ENCODE measurements at places on chromosomes 1 and 21.

DNA sequence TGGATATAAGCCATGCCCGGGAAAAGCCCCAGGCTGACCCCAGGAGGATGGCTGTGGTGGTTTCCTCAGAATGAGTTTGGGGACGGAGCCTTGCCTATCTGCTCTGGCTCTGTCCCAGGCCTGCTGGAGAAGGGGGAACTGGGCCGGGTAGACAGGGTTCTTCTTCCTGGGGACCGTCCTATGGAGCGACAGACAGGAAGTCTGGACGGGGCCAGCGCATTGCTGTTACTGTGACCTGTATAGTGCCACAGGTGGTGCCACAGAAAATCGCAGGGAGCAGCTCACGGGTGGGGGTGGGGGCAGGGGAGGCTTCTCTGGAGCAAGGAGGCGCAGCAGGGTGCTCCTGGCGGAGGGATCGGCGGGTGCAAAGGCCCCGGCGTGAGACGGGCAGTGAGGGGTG is 36.4 kb downstream of the CFAP74 start:
- DNase-seq, result no peak

DNA sequence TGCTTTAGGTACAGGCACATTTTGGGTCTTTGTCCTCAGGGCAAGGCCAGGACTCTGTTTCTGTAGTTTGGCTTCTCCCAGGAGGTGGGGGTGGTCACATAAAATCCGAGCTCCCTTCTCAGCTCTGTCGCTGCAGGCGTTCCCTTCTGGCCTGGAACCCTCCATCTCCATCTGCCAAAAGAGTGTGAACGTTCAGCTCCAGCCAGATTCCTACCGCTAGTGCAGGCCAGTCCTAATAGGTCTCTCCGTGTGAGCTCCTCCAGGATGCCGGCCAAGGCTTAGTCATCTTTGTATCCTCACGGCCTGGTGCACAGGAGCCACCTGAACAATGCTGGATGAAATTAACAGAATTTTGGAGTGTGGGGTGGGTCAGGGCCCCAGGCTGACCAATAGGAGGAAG is 19.9 kb upstream of the KCNA10 start:
- no peak for DNase-seq

GRCh38 chr1:12600880-12601633 is 17.0 kb downstream of the DHRS3 start:
- no peak for DNase-seq

DNA sequence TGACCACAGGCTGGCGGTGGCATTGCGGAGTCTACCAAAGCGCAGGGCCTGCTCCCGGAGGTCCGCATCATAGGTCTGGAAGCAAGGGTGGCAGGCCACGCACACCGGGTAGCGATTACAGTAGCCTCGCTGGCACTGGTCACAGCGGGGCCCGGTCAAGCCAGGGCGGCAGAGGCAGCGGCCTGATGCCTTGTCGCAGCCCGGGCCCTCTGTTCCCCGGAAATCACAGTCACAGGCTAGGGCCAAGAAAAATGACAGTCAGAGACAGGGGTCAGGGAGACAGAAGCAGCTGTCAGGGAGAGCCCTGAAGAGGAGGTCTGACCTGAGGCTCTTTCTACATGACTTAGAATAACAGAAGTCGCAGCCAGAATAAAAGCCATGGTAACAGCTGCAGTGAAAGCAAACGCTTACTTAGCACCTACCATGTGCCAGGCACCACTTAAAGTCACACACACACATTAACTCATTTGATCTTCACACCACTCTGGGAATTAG is 26.4 kb downstream of the LAMB3 start:
- no peak for DNase-seq

GRCh38 chr1:27713139-27713725 is 12.5 kb upstream of the FAM76A start:
- no peak for DNase-seq

DNA sequence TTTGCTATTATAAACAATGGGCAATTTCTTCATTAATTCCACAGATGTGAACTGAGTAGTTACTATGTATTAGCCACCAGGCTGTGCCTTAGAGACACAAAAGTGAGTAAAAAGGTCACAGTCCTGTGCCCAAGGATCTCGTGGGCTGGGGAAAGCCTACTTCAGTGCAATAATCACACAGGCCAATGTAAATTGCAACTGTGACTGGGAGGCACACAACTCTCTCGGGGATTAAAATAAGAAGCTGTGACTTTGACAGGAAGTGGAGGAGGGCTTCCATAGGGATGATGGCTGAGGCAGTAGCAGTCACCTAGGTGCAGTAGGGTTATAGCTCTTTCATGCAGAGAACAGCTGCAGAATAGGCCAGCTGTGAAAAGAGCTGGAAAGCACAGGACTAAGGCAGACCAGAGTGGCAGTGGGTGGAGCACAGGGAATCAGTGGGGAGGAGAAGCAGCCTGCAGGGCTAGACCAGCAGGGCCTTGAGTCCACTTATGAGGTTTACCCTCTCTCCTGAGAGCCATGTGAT is 121.9 kb downstream of the MAB21L3 start:
- DNase-seq, result no peak

DNA sequence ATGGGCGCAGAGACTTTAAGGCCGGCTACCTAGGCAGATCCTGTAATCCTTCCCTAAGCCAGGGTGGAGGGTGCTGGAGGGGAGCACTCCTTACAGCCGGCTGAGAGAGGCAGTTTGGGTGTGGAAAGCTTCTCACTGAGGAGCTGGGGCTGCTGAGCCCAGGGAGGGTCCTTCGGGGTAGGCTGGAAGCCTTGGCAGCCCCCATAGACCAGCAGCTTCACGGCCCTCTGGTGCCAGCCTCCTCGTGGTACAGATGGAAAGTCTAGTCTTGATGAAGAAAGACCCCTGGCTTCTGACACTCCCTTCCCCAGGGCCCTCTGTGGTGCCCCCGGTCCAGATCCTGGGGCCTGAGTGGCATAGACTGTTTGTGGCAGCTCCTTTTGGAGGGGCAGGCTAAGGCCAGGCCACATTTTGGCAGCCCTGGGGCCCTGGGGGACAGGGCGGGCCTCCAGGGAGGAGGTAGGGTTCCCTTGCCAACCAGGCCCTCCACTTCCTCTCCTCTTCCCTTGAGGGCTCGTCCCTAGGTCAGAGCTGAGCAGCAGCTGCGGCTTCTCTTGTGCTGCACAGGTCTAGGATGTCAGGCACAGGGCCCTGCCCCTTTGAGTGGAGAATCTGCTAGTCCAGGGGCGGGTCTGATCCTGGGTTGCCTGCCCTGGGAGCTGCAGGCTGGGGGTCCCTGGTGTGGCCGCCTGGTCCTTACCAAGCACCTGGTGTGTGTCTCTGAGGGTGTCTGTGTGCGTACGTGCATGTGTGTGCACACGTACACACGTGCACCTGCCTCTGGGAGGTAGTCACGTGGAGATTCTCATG is 4.8 kb downstream of the AMPD2 start:
- DNase-seq, result no peak

DNA sequence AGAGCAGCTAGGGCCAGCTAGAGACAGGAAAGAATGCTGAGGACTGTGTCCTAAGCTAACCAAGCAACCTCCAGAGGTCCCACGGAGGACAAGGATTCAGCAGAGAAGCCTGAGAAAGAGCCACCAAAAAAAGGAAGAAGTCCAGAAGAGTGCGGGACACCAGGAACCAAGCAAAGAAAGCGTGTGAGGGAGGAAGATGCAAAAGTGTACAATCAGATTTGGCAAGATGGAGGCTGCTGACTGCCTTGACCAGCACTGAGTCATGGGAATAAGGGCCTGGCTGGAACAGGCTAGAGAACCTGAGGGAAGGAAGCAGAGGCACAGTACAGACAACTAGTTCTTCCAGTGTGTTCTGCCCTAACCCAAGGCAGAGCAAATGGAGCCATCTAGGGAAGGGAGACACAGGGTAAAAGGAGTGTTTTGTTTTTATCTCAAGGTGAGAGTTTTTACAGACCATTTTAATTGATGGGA is 18.5 kb downstream of the TP53BP2 start:
- no peak for DNase-seq

DNA sequence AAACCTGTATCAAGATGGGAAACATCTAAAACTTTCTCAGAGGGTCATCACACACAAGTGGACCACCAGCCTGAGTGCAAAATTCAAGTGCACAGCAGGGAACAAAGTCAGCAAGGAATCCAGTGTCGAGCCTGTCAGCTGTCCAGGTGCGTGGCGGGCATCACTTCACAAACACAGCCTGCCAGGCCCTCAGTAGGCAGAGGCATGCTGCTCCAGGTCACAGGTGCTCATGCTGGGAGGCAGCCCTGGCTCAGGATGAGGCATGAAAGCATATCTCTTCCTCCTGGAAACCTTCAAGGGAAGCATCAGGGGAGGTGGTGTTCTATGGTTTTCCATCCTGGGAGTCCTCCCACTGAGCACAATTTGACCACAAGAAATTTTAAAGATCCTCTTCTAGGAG is 6.3 kb downstream of the CD2 start:
- DNase-seq, result no peak
